ENCODE measurements at places on chromosomes 3 and 15. TPM values are rescaled to one million over a fixed set of nuclear protein-coding genes. Genes with fewer than 3 reads are reported as not detected.

DNA sequence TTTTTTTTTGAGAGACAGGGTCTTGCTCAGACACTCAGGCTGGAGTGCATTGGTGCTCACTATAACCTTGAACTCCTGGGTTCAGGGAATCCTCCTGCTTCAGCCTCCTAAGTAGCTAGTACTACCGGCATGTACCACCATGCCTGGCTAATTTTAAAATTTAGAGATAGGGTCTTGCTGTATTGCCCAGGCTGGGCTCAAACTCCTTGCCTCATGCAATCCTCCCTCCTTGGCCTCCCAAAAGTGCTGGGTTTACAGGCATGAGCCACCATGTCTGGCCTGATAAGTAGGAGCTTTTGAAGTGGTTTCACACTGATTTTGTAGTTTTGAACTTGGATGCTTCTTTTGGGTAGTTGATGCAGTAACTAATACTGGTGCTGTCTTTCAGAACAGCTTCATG, 7.8 kb downstream of the MAP2K1 start:
- DNase-seq = no peak

GRCh38 chr3:59580499-59580898, 530.7 kb upstream of the CFAP20DC start:
- DNase-seq = no peak

- no peak for DNase-seq
These were observed 97.3 kb downstream of the ISL2 start for GRCh38 chr15:76433798-76434400.

DNA sequence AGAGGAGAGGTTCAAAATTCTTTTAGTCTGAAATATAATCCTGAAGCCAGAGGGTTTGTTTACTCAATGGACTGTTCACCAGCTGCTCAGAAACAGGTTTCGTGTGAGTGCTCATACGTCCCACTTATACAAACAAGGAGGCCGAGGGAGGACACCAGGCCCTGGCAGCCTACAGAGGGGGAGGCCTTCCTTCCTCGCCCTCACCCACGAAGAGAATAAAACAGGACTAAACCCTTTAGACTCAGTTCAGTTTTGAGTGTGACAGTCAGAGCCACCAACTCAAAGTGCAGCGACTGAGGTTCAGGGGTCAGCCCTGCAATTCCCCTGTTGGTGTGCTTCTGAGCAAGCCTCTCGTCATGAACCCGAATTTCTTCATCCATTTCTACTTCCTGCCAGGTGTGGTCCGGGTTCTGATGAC, 17.3 kb downstream of the FAM174B start:
- peak; percentile 65 for DNase-seq

Gene MEIS2
- 12.9 TPM for total RNA-seq

Gene RBP2
- 4.7 TPM for total RNA-seq

DNA sequence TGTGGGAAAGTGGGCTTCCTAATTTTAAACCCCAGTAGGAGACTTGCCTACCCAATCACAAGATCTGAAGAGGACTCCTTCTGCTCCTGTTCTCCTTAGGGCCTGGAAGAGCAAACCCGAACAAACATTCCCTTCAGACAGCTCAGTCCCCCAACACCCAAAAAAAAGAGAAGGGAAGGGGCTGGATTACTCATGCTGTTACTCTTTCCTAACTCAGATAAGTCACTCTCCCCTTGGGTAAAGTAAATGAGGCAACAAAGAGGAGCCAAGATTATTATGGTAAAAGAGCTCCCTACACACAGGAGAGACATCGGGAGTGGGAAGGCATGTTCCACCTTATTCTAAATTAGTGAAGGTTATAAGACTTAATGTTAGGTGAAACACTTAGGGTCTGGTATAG, 18.1 kb upstream of the LEKR1 start:
- no peak for DNase-seq

GRCh38 chr15:75705854-75706681, 6.6 kb downstream of the CSPG4 start:
- no peak for DNase-seq

DNA sequence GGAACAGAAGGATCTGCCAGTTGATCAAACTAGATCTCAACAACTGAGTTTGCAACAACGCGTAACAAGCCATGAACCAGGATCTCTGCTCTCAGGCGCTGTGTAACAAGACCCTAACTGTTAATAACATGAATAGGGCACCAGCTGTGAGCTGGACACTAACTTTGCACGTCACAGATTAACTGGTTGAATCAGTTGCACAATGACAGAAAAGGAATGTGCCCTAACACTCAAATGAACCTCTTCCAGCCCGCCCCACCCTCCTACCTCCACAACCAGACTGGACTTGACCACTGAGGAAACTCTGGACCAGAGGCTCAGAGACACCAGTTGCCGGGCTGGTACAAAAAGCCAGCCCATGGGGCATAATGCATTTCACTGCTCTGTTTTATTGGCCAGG, 34.3 kb downstream of the MCF2L2 start:
- DNase-seq = no peak

Gene MYH15
- 0.06 TPM for total RNA-seq

Gene GOLGA8K
- 1.1 TPM for total RNA-seq

Gene LSG1
- total RNA-seq = 12.7 TPM

GRCh38 chr15:79028411-79028964, 62.1 kb downstream of the RASGRF1 start:
- no peak for DNase-seq

Gene SMAD6
- 3.1 TPM for total RNA-seq

DNA sequence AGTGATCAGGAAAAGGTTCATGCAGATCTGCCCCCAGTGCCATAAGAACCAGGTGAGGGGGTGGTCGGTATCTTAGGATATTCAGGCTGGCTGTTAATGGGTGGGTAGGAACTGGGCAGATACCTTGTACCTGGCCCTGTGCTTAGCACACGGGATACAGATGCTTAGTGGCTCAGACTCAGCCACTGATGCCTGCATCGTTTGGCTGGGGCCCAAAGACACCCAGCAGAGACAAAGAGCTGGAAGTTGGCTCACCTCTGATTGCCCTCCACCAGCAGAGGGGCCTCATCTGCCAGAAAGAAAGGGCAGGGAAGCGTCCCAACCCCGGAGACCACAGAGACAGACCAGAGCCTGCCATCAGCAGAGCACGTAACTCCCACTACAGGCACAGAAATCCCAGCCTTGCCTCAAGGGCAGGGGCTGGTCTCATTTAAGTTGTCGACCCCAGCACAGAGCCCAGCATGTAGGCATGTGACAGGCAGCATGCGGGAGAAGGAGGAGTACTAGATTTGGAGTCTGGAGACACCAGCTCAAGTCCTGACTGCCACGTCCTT, 64.1 kb upstream of the SLC6A1 start:
- no peak for DNase-seq

Gene FAM174B
- 72.0 TPM for total RNA-seq

DNA sequence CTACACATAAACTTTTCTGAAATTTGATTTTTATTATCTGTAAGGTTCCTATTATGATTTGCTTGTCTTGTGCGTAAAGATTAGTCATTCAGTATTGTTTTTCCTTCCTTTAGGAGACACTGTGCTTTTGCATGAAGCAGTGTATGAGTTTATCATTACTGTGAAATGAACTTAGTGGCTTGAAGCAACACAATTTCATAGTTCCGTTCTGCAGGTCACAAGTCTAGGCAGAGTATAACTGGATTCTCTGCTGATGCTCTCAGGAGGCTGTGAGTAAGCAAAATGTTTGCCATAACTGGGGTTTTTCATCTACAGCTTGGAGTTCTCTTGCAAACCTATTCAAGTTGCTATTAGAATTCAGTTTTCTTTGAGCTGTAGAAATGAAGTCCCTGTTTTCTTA, 1136.1 kb downstream of the OTOL1 start:
- no peak for DNase-seq

Gene CFAP161
- total RNA-seq = 0.25 TPM

GRCh38 chr3:175312791-175313190, 453.7 kb downstream of the NAALADL2 start:
- DNase-seq = no peak

Gene DNAH12
- 0.58 TPM for total RNA-seq

GRCh38 chr3:132654190-132654589, 5.4 kb downstream of the ACAD11 start:
- no peak for DNase-seq
